Right atrium auricular region (tissue), 2 donors: ENCODE measurements at places on chromosomes 2 and 18. TPM values are rescaled to one million over a fixed set of nuclear protein-coding genes. Genes with fewer than 3 reads are reported as not detected.
A peak's percentile ranks its signal among the peaks of the same experiment; 100 is the strongest.

TBR1 gene
- not detected for total RNA-seq

RMC1 gene
- total RNA-seq = 17.2 TPM

DNA sequence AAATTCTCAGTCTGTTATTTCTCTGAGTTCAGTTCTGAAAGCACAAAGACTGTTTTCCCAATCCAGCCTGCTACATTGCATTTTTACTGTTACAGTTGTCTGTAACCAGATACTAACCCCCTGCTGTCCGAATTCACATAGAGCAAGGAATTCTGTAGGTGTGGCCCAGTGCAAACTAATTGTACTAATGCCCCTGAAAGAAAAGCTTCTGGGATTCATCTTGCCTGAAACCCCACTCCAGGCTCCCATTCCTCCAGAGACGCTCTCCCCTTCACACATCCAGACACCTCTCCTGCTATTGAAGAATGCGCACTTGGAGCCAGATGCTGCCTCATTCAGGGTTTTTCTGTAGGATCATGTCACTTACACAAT, 127.0 kb downstream of the TTC32 start:
- H3K4me3 ChIP-seq = no peak overlapping the region
- no peaks in the 10 kb centered on the region for H3K36me3 ChIP-seq
- H3K4me1 ChIP-seq = peaks cover 4% of the 10 kb centered on the region
- no peaks in the 10 kb centered on the region for H3K27me3 ChIP-seq
- no peak for DNase-seq

DNA sequence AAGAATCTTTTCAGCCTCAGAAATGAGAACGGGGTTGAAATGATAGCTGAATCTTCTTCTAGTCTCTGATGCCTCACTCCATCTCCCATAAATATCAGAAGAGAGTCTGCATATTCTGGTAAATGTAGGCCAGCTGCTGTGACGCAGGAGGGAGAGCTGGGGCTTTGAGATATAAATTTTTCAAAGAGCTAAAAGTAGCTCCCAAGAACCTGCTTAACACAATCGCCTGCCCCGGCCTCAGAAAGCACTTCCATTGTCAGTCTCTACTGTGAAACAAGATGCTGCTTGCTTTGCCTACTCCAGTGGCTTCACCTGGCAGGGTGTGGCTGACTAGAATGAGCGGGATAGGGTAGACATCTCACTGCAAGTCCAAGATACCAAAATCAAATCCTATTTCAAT, 105.0 kb upstream of the CCDC150 start:
- H3K27ac ChIP-seq = peak overlapping the region; percentile 2
- no peaks in the 10 kb centered on the region for H3K27me3 ChIP-seq
- no peaks in the 10 kb centered on the region for H3K36me3 ChIP-seq
- H3K4me3 ChIP-seq = no peak overlapping the region
- DNase-seq = no peak

GRCh38 chr2:136530146-136530545, 235.2 kb upstream of the THSD7B start:
- no peaks in the 10 kb centered on the region for H3K36me3 ChIP-seq
- no peak overlapping the region for H3K27ac ChIP-seq
- no peak for DNase-seq

DNA sequence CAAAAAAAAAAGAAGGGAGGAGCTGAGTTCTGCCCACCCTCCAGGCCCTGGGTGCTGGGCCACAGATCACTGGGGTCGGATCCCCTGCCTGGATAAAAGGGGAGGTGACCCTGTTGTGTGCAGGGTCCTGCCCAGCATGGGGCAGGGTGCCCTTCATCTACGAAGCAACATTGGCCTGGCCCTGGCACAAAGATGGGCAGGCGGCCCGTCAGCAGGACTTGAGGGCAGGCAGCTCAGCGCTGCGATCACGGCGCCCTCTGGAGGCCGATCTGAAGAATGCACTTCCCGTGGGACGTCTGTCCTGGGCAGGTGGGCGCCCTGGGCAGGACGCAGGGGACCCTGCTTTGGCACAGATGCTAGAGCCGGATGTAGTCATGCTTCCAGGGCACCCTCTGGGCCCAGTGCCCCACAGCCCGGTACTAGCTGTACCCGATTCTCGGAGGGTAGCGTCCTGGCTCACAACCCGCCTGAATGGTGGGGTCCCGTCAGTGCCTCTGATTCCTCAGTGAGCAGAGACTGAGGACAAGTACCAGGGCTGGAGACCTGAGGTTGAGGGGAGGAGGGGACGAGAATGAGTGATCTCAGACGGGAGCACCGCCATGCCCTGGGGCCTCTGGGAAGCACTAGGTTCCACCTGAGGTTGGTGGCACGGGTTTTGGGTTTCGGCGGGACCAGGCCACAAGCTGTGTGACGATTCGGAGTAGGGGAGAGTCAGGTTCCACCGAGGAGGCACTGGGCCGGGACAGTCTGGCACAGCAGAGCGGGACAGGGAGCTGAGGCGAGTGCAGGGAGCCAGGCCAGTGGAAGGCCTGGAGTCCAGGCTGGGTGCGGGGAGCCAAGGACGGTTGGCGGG, 18.0 kb downstream of the ARID5A start:
- H3K27me3 ChIP-seq = no peaks in the 10 kb centered on the region
- H3K36me3 ChIP-seq = peaks cover 32% of the 10 kb centered on the region
- H3K4me1 ChIP-seq = peaks cover 12% of the 10 kb centered on the region
- no peak for DNase-seq
- H3K4me3 ChIP-seq = no peak overlapping the region

DNA sequence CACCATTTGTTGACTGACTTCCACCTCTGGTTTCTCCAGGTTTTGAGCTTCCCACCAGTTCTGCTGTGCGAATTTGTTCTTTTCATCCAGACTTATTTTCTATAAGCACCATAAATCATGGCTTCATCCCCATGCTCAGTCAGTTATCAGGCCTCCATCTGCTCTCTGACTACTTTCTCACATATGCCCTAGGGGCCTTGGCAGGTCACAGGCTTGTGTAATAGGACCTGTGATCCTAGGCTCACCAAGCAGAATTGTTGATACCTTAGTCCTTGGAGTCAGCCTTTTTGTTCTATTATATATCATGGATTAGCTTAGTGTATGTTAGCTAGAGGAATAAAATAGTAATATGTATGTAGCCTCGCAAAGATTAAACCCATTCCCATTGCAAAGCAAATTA, 284.2 kb upstream of the TANK start:
- no peak for DNase-seq
- H3K4me1 ChIP-seq = no peaks in the 10 kb centered on the region
- H3K36me3 ChIP-seq = no peaks in the 10 kb centered on the region
- no peaks in the 10 kb centered on the region for H3K27me3 ChIP-seq
- no peak overlapping the region for H3K27ac ChIP-seq

DNA sequence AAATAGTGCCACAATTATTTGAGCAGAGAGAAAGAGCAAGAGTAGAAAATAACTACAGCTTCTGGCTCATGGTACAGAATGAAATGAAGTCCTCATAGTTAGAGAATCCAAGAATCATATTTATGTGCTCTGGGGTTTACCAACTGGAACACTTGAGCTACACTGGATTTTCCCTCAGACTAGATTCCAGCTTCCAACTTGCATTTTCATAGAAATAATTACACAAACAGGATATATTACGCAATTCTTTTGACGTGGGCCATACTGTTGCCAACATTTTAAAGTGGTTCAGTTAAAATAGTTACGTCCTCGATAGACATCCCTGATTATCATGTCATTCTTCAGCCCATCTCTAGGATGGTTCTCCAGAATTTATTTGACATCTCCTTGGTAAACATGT, 129.2 kb downstream of the ETAA1 start:
- no peaks in the 10 kb centered on the region for H3K36me3 ChIP-seq
- no peak overlapping the region for H3K4me3 ChIP-seq
- no peak overlapping the region for H3K27ac ChIP-seq
- no peaks in the 10 kb centered on the region for H3K27me3 ChIP-seq

GRCh38 chr2:204842661-204843485, 297.6 kb downstream of the PARD3B start:
- H3K4me1 ChIP-seq = peaks cover 14% of the 10 kb centered on the region
- H3K4me3 ChIP-seq = no peak overlapping the region
- H3K36me3 ChIP-seq = no peaks in the 10 kb centered on the region
- H3K27me3 ChIP-seq = no peaks in the 10 kb centered on the region
- no peak overlapping the region for H3K27ac ChIP-seq
- peak; percentile 71 for DNase-seq

PRKAG3 gene
- 0.19 TPM for total RNA-seq

GRCh38 chr2:196601430-196602306, 37.8 kb upstream of the CCDC150 start:
- no peaks in the 10 kb centered on the region for H3K27me3 ChIP-seq
- DNase-seq = peak; percentile 83
- H3K36me3 ChIP-seq = no peaks in the 10 kb centered on the region

HOXD13 gene
- not detected for total RNA-seq

DNA sequence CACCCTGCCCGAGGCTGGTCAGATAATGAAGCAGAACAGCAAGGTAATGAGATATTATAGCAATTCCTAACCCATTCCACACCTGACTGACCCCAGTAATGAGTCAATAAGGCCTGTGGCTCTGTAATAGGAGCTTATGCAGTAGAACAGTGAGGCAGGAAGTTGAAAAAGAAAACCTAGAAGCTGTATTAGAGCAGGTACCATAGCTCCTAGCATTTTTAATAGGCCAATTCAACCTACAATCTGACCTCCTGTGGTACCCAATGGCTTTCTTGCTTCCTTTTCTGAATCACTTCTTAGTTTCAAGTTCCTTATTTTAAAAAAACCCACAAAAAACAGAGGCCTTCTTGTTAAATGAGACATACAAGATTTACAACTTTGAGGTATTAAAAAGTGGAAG, 43.6 kb upstream of the MAP2 start:
- no peaks in the 10 kb centered on the region for H3K4me1 ChIP-seq
- no peak overlapping the region for H3K27ac ChIP-seq
- no peak for DNase-seq

COL3A1 gene
- 608 TPM for total RNA-seq

- no peaks in the 10 kb centered on the region for H3K27me3 ChIP-seq
- H3K4me1 ChIP-seq = no peaks in the 10 kb centered on the region
- DNase-seq = no peak
- H3K4me3 ChIP-seq = no peak overlapping the region
- no peaks in the 10 kb centered on the region for H3K36me3 ChIP-seq
Measured at GRCh38 chr2:211737282-211737681, 801.3 kb downstream of the ERBB4 start.

MAP2 gene
- total RNA-seq = 6.7 TPM

DNA sequence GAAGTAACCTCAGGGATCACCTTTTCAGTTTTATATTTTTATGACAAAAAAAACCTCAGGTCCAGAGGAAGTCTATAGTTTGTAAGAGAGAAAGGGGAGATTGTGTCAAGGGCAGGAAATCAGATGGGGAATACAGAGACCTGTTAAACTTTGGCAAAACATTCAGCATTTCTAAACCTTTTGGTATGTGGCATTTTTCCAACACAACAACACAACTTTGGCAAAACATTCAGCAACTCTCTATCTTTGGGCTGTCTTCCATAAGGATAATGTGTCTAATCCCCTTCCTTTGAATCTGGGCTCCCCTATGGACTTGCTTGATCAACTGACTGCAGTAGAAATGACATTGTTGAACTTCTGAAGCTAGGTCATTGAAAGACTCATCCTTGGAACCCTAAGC, 220.6 kb upstream of the CCDC68 start:
- H3K27me3 ChIP-seq = no peaks in the 10 kb centered on the region
- no peak overlapping the region for H3K4me3 ChIP-seq
- no peaks in the 10 kb centered on the region for H3K4me1 ChIP-seq
- DNase-seq = no peak
- no peaks in the 10 kb centered on the region for H3K36me3 ChIP-seq

DNA sequence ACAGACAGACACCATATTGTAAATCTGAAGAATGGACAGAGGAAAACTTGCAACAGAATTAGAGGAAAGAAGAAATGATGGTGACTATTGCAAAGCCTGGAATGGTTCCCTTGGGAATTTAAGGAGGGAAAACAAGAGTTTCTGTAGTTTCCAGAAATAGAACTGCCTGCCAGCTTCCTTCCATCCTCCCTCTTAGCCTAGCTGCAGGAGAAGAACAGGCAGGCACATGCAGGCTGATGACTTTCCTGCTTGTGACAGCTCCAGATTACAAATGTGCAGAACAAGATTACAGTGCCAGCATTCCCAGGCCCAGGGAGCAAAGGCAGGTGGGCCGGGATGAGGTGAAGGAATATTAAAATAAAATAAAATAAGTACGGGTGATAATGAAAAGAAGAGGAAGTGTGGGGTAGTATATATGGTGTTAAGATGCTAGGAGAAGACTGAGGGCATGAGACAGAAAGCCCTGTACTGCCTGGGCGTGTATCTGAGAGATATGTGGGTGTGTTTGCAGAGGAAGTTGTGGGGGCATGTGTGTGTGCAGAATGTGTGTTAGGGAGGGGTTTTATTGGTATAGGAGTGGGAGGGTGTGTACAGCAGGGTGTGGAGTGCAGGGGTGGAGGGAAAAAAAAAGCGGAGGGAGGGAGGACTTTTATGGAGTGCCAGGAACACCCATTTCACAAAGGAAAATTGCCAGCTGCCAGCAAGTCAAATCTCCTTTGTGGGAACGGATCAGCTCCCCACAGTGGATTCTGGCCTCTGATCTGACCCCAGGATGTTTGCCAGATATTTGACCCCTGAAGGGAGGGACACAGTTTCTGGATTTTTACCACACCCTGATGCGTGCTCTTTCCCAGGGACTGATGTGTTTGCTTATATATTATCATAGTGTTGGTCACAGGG, 43.9 kb upstream of the NEMP2 start:
- H3K27ac ChIP-seq = peak overlapping the region; percentile 74
- H3K27me3 ChIP-seq = no peaks in the 10 kb centered on the region
- H3K4me3 ChIP-seq = no peak overlapping the region
- no peaks in the 10 kb centered on the region for H3K36me3 ChIP-seq
- DNase-seq = no peak

- no peaks in the 10 kb centered on the region for H3K27me3 ChIP-seq
- no peak overlapping the region for H3K4me3 ChIP-seq
- no peaks in the 10 kb centered on the region for H3K4me1 ChIP-seq
- no peak for DNase-seq
- no peaks in the 10 kb centered on the region for H3K36me3 ChIP-seq
- H3K27ac ChIP-seq = peak overlapping the region; percentile 59
Measured at GRCh38 chr2:200405599-200406298, 99.3 kb downstream of the SPATS2L start.

ZBTB7C gene
- 7.7 TPM for total RNA-seq

DNA sequence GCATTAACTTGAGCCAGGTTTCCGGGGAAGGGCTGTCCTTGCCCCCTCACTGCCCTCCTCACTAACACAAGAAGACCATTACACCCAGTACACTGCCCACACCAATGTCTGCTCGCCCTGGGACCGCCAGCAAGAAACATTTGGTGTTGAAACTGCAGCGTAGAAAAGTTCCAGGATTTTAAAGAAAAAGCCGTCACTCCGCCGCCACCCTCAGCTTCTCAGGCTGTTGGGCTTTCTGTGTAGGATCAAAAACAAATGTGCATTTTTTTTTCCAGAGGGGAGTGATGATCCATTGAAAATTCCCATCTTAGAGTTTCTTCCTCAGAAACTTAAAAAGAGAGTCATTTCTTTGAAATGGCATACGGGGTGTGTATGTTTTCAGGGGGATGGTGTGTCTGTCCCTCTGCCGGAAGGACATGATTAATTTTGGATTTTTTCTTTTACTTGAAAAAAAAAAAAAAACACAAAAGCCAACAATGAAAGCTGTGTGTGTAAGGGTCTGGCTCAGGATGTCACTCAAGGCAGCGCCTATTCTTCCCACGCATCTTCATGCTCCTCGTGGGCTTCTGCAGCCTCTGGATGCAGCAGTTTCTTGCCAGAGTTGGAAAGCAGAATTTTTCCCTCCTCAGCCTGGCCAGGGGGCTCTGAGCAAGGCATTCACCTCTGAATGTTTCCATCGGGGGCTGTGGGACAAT, 184.9 kb downstream of the GLI2 start:
- H3K4me1 ChIP-seq = peaks cover 30% of the 10 kb centered on the region
- no peaks in the 10 kb centered on the region for H3K36me3 ChIP-seq
- no peak overlapping the region for H3K4me3 ChIP-seq
- no peak for DNase-seq
